ENCODE measurements at places on chromosomes 13 and 19.

DNA sequence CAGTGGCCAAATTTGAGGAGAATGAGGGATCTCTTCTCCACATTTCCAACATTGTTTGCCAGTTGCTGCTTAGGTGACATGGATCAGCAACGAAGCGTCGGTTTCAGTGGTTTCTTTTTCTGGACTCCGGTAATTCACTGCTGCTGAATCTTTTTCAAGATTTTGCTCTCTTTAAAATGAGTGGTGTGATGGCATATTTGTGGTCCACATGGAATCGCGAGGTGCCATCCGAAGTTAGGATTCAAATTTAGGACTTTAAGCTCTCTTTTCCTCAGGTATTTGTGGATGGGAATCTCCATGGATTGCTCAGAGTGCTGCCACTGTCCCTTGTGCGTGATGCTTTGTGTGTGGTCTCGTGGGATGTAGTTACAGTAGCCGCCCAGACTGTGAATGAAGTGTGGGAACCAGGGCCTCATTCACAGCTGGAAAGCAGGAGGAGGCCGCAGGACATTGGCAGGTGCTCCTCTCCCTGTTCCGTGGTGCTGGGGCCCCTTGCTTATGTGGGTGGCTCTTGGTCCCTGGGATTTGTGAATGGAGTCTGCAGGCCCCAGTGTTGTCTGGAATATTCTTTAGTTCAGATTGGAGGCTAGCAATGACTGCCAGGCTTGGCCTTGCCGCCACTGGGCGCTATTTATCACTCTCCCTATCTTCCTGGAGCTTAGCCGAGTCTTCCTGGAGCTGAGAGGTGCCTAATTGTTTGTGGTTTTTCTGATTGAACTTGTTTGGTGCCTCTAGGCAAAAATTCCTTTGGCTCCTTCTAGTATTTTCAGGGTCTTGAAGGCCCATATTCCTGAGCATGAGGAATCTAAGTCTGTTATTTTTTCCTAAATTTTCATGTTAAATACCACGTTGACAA is 1.5 kb downstream of the ILF3 start:
- DNase-seq, result no peak

- DNase-seq, result peak; percentile 94
These were observed 135.1 kb upstream of the FRY start for GRCh38 chr13:31896427-31896826.

DNA sequence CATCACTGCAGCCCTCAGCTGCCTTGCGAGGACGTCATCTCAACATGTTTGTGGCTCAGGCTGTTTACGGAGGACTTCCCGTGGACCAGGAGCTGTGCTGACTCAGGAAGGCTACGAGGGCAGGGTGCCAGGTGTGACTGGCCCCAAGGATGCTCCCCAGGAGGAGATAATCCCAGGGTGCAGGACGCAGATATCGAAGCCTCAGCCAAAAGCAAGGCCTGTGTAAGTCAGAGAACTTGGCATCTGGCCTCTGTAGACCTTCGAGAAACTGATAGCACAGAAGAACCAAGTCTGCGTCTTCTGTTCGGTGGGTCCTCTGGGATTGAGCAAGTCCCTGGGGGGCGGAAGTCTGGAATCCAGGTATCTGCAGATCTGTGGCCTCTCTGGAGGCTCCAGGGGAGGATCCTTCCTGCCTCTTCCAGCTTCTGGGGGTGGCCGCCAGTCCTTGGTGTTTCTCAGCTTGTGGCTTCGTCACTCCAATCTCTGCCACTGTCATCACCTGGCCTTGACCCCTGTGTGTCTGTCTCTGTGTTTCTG is 2.6 kb upstream of the DOHH start:
- no peak for DNase-seq

GRCh38 chr13:45141369-45141768 is 21.1 kb downstream of the GTF2F2 start:
- no peak for DNase-seq

- no peak for DNase-seq
These were observed 12.9 kb upstream of the ILF3 start for GRCh38 chr19:10641248-10641647.

GRCh38 chr13:30708541-30708940 is 26.8 kb upstream of the ALOX5AP start:
- DNase-seq, result no peak

Data from GM04503 (cell line).